ENCODE measurements at places on chromosomes 11 and 22.
A peak's percentile ranks its signal among the peaks of the same experiment; 100 is the strongest.

DNA sequence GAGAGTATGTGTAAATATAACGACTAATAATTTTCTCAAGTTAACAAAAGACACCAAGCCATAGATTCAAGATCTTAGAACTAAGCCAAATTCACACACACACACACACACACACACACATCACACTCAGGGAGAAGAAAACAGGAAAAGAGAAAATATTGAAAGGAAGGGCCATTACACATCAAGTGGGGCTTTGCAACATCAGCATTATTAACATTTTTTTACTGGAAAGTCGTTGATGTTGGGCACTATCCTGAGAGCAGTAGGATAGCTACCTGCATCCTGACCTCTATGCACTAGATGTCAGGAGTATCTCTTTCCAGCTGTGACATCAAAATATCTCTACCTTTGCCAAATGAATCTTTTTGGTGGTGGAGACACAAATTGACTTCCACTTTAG lies 8.9 kb downstream of the OR5D16 start:
- DNase-seq = no peak

DNA sequence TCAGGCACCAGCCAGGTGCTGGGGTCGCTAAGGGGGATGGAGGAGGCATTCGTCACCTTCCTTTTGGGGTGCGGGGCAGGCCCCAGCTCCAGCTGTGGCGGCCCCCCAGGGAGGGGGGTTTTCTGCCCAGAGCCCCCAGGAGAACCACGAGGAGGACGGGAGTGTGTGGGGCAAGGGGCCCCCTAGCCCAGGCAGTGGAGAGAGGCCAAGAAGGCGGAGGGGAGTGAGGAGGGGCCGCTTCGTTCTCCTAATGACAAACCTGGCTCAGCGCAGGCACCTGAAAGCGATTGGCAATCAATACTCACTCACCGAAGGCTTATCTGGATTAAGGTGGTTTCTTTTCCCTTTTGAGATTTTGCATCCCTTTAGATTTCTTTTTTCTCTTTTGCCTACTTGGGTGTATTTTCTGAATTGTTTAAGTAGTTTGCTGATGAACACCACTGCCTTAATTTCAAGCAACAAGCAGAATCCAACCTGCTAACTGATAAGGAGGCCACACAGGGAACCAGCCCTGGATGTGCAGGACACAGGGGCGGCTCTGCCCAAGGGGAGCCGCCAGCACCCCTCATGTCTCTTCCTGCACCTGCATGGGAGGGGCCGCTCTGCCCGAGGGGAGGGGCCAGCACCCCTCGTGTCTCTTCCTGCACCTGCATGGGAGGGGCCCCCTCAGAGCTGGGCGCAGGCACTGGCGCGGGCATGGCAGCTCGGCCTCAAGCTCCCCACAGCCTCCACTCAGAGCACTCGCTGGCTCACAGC lies 122.3 kb downstream of the BRD1 start:
- DNase-seq = no peak

GRCh38 chr11:10808235-10808552 lies 532 bp downstream of the EIF4G2 start:
- DNase-seq = no peak

GRCh38 chr11:132632641-132633124 lies 899.6 kb downstream of the OPCML start:
- peak; percentile 97 for DNase-seq

DNA sequence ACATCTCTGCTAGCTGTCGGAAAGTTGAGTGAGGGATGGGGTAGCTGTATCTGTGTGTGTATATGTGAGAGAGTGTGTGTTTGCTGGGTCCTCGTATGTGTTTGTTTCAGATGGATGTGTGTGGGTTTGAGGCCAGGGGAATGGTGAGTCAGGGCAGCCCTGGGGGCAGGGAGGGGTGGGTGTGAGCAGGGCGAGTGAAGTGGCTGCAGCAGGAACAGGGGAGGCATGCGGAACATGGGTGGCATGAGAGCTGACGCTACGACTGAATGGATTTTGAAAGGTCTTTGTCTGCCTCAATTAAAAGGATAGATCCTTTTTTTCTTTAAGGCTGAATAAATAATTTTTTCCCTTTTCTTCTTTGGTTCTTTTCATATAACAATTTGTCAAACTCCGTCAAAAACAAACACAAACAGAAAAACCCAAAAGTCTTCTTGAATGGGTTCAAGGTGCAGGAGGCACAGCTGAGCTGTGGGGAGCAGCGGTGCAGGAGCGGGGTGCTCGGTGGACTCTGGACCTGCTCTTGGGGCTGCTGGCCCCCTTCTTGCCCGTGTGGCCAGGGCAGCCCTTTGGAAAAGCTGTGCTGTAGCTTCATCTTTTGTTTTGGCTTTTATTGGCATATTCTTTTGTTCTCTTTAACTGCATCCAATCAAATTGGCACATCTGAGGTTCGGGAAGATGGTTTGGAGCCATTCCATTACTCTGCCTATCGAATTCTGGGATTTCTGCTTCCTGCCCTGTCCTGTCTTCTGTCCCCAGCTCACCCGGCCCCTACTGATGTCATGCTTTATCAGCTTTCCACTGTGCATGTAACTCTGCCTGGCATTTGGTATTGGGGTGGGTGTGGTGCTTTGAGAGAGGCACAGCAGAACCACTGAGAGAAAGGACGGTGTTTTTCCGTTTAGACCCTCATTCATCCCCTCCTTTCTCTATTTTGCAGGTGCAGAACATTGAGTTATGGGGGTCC lies 80.1 kb downstream of the ADAMTS15 start:
- no peak for DNase-seq

- DNase-seq = no peak
Measured at GRCh38 chr11:71519546-71519945, 7.5 kb upstream of the KRTAP5-7 start.

- DNase-seq = peak; percentile 54
Measured at GRCh38 chr11:12102588-12103410, 7.6 kb upstream of the MICAL2 start.

DNA sequence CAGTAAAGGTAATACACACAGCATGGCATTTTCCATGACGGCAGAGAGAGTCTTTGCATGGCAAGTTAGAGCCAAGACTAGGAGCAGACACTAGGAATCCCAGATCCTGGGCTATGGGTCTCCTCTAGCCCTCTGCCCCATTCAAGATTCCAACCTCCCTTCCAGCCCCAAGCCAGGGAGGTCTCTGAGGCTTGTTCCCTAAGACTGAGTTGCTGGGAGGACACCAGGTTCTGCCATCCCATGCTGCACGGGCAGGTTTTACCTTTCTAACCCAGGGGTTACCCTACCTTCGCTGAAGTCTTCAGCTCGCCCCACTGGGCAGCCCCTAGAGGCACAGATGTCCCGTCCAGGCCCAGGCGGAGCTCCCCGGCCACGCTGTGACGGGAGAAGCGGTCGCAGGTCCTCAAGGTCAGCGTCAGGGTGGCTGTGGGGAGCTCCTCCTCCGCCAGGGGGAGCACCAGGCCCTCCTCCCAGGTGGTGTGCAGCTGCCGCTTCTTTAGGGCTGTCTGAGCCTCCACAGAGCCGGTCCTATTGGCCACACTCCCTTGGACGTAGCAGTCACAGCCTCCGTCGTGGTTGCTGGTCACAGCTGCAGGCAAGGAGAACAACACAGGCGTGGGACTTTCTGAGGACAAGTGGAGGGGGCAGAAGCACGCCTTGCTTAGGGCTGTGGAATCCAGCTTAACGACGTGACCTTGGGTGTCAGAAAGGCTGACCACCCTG lies 33.8 kb downstream of the SYT13 start:
- DNase-seq = peak; percentile 8

GRCh38 chr11:6674862-6675261 lies 8.3 kb downstream of the MRPL17 start:
- no peak for DNase-seq

DNA sequence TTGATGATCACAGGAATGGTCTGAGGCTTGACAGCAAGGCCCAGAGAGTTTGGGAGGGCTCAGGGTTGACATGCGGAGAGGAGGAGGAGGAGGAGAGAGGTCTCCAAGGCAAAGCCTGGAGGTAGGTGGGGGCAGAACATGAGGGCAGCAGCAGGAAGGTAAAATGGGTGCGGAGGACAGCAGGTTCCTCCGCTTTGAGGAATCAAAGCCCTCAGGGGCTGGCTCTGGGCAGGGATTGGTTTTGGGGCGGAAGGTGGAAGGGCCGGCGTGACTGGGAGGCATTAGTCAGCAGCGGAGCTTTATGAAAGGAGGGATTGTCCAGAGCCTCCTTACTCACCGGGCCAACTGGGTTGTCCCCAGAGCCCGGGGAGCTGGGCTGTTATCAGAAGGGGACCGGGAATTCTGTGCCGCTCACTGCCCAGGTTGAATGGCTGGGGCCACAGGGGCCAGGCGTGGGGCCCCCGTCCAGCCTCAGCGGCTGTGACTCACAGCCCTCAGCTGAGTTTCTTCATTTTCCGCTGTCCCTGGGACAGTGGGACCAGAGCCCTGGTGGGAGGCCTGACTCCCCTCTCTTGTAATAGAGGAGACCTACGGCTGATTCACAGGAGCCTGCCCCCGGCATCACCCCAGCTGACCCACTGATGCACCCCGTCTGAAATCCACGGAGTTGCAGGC lies 36.2 kb downstream of the LIF start:
- no peak for DNase-seq

GRCh38 chr11:125072218-125072960 lies 9.3 kb downstream of the SLC37A2 start:
- DNase-seq = no peak

DNA sequence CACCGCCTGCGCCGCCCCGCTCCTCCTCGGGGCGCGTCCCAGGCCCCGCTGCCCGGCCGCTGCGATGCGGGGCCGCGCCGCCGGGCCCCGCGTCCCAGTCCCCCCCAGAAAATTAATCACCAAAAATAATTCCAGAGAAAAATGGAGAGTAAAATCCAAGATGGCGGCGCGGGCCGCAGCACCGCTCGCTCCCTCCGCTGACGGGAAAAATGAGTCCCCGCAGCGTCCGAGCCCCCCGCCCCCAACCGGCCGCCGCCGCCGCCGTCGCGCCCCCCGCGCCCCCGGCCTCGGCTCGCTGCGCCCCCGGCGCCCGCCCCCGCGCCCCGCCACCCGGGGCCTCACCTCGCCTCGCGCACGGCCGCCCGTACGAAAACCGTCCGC lies at the start of gene KMT5B:
Gene KMT5B (minus strand): TSS at position 162 of the 381 bp plus-strand sequence. CDS start 23,220 bp downstream, outside the sequence.
- peak; percentile 47 for DNase-seq

GRCh38 chr11:26333906-26334305 lies 2.0 kb downstream of the ANO3 start:
- DNase-seq = peak; percentile 35

GRCh38 chr22:30908051-30908461 lies 60.5 kb downstream of the MORC2 start:
- DNase-seq = no peak

GRCh38 chr22:20887375-20887774 lies 28.6 kb downstream of the SNAP29 start:
- DNase-seq = no peak

- no peak for DNase-seq
Measured at GRCh38 chr11:115473167-115473566, 31.0 kb downstream of the CADM1 start.

DNA sequence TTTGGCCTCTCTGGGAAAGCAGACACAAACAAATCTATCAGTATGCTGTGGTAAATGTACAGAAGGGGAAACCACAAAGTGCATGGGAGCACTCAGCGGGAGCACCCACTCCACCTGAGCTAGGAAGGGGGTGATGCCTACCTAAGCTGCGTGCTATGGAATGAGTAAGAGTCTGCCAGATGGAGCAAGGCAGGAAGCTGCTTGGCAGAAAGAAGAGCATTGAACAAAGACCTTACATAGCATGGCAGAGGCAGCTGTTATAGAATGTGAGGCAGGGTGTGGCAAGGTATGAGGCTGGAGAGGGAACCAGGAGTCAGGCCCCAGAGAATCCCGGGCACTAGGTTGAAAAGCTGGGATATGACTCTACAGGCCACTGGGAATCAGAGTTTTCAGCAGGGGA lies 13.8 kb upstream of the MTFP1 start:
- DNase-seq = no peak

DNA sequence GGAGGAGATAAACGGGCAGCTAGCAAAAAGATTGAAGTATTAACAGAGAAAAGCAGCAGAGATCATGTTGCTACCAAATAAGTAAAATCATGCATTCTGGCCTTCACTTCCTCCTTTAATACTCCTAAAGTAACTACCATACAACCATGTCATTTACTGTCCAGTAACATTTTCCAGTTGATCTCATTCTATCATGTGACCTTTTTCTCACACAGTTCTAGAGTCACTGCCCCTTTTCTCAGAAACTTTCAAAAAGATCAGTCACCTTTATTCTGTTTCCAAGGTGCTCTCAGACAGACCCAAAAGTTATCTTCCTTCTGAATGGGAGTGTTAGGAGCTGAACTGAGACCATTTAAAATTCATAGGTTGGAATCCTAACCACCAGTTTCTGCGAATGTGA lies 984.4 kb downstream of the FAM181B start:
- no peak for DNase-seq

DNA sequence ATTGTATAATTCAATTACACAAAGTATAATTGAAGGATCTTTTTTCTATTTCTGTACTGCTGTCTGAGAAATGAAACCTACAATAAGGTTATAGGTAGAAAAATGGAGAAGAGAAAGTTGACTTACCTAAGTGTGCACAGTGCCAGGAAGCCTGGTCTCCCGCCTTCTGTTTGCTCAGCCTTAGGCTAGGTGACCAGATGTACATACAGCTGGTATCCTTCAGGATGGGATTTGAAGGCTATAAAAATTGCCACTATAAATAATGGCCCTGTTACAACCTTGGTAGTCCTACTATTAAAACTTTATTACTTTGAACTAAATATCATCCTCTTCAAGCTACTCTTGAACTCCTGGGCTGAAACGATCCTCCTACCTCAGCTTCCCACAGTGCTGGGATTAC lies 19.7 kb downstream of the OR51E2 start:
- no peak for DNase-seq

GRCh38 chr11:36492724-36493304 lies 17.3 kb downstream of the TRAF6 start:
- peak; percentile 52 for DNase-seq

DNA sequence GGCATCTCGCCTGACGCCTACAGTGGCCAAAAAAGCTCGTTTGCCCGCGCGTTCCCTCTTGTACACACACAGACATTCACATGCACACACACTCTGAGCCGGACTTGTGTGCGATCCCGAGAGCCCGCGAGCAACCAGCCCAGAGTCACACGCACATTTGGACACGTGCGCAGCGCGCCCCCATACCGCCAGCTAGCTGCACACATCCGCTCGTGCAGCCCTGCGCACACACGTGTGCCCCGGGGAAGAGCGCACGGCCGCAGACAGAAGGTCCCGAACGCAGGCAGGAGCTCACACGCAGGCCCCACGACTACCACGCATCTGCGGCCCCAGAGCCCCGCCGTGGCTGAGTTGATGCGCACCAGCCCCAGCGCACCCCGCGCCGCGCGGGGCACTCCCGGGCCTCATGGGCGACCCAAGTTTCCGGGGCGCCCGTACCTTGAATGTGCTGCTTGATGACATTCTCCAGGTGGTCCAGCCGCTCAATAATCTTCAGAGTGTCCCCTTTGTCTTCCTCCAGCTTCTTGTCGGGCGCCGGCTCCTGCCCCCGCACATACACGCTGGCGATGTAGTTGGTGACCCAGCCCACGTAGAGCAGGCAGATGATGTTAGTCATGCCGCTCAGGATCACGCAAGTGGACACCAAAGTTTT lies 758 bp downstream of the GALNT18 start:
- no peak for DNase-seq
